ENCODE measurements at places on chromosomes 1 and 21.

DNA sequence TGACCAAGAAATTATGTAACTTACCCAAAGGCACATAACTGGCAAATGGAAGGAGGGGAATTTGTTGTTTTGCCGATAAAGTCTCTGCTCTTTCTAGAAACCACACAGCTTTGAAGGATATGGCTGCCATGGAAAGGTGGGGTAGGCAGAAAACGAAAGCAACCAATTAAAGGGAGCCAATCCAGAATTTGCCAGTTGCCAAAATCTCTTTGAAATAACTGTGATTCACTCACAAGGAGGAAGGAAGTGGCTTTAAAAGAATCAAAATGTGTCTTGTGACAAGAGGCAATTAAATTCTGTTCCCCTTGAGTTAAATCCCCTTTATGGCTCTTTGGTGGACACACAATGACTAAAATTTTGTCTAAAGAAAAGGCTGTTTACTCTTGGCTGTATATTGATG is 61.2 kb upstream of the CCDC190 start:
- DNase-seq, result no peak

- no peak for DNase-seq
These were observed 85.1 kb downstream of the PLPP3 start for GRCh38 chr1:56494306-56494705.

GRCh38 chr1:164263540-164263939 is 295.4 kb upstream of the PBX1 start:
- DNase-seq, result no peak

- no peak for DNase-seq
These were observed 821.3 kb downstream of the USP25 start for GRCh38 chr21:16550917-16551741.

- DNase-seq, result no peak
These were observed 36.2 kb upstream of the KLHDC7A start for GRCh38 chr1:18444563-18444962.

DNA sequence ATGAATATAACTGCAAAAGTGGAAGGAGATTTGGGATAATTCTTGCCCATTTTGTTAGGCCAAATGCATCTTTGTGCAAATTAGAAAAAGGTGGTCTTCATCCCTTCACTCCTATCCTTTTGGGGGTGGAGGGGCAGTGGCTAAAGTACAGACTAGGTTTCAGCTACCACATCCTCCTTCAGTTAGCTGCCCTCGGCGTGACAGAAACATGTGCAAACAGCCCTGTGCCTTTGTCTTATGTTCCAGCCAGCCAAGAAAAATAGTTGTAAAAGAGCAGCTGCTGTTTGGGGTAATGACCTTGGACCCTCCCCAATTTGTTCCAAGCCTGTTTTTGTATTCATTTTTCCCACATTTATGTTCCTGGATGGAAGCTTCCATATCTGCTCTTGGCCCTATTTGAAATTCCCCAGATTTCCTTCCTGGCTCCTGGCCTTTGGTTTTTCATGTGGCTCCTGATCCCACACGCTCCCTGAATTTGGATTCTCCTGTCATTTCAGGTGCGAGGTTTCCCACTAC is 8.3 kb upstream of the LGALS8 start:
- DNase-seq, result no peak

- no peak for DNase-seq
These were observed 80.3 kb downstream of the RUNX3 start for GRCh38 chr1:24849672-24850295.

- DNase-seq, result no peak
These were observed 71.3 kb upstream of the CNTN2 start for GRCh38 chr1:204971517-204972336.

DNA sequence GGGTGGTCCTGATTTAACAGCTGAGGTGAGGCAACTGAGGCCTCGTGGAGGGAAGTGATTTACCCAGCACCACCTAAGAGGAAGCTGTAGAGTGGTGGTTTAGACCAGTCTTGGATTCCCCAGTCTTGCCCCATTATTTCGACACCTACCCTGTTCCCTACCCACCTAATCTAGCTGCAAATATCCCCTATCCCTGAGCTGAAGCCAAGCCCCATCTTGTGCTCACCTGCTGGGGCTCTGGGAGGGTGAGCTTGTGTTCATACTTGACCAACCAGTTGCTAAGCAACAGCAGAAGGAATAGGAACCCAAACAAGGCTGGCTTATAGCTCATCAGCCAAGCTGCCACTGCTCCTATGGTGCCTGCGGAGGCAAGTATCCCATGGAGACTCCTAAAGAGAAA is 2.0 kb downstream of the TEX46 start:
- DNase-seq, result no peak

DNA sequence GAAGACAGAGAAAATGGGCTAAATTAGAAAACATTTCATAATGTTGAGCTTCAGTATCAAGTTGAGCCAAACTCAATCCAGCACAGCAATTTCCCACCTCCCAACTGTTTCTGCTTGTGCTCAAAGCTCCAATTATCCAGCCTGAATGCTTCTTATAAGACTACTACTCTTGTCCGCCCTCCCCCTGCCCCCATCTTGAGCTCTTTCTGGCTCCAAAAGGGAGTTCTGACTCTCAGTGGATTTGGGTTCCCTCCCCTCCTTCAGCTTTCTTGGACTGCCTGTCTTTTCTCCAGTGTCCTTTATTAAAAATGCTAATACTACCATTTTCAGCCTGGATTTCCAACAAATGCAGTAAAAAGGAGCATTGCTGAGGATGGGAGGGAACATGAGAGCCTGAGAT is 174.8 kb downstream of the ASTN1 start:
- no peak for DNase-seq

- DNase-seq, result no peak
These were observed 167.7 kb downstream of the TOMM20 start for GRCh38 chr1:234960722-234961455.

DNA sequence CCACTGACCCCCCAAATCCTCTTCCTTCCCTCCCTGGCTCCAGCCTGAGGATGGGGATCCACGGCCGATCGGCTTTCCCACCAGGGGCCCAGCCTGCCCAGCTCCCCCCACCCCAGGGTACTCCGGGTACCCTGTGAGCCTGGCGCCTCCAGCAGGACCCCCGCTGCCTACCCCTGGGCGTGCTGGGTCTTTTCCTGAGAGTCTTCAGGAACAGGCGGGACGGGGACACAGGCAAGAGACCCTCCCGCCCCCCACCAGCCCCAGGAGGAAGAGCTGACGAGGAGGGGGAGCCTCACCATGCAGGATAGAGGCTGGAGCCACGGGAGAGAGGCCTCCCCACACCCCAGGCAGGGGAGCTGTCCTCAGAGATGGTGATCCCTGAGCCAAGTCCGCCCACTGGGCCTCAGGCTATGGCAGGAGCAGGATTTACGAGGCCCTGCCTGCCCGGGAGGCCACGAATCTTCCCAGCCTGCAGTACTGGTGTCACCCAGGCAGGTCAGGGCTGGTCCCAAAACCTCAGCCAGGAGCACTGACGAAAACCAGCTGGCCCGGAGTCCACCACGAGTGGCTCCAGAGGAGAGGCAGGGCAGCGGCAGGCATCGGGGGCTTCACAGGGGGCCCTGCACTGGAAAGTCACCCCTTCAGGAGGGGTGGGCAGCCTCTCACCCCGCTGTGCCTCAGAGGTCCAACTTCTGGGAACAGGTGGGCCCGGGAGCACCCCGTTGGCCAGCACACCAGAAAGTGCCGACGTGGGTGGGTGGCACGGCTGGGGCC is 58.0 kb downstream of the MEGF6 start:
- DNase-seq, result no peak

- DNase-seq, result no peak
These were observed 63.7 kb downstream of the NVL start for GRCh38 chr1:224266105-224266914.
